Hippocampal formation (tissue), 2 donors: ENCODE measurements at places on chromosomes 3 and 15.

GRCh38 chr3:13708871-13709595 lies 160.1 kb downstream of the FBLN2 start:
- no peak for DNase-seq

DNA sequence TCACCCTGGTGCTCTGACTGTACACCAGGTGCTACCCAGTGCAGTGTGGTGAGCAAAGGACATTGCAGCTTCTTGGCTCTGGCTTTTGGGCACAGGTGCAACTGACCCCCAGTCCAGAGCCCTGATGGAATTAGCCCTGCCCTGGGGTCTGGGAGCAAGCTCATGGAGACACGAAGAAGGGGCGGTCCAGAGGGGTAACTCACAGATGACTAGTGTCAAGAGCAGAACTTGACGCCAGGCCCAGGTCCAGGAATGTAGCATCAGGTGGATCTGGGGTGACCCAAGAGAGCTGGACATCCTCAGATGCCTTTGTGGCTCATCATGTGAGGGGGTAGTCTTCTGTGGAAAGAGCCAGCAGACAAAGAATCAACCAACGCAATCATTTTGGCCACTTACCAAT lies 88.9 kb downstream of the ASB7 start:
- DNase-seq, result no peak

DNA sequence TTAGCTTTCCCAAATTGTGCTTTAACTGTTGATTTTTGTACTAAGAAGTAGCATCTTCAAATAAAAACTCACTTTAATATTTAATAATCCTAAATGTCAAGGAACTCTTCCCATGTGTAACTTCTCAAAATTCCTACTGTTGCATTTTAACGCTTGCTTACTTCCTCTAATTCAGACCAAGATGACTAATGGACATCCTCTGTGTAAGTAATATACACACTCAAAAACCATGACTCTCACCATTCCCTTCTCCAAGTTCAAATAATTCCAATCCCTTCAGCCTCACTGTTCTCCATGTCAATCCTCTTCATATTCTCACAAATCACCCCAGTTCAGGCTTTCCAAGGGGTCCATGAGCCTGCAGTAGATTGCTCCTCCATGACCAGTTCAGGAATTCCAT lies 13.0 kb downstream of the MRPL46 start:
- no peak for DNase-seq

DNA sequence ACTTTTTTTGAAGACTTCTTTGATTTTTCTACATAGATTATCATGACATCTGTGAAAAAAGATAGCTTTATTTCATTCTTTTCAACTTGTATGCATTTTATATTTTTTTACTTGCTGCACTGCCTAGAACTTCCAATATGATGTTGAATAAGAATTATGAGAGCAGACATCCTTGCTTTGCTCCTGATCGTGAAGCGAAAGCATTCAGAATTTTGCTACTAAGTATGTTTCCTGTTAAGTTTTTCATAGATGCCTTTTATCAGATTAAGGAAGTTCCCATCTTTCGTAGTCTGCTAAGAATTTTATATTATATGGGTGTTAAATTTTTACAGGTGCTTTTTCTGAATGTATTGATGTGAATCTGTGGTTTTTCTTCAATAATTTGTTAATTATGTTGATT lies 163.4 kb upstream of the GADL1 start:
- DNase-seq, result no peak

DNA sequence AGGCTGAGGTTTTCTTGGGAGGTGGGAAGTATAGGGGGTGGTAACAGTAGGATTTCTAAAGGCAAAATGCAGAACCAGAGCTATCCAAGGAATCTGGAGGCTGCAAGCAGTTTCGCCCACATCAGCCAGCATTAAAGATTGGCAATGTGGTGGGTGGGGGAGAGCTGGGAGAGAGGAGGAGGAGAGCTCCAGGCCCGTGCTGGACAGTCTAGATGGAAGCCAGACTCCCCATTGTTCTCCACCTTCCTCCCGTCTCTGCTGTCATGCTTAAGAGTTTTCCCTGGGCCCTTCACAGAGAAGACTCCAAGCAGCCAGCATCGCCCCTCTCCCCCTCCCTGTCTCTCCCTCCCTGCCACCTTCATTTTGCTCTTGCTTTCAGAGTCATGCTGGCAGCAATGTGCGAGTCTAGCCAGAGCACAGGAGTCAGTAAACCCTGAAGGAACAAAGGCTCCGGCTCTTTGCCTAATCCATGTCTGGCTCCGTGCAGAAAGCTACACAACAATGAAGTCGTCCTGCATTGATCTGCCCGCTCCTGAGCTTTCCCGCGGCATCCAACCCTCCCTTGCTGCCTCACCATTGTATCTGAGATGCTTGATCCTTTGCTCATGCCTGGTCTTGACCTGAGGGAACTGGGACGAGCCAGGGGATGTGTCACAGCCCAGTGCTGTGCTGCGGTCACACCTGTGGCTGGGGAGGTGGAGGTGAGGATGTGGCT lies 282.9 kb downstream of the NTRK3 start:
- DNase-seq, result no peak

- no peak for DNase-seq
These were observed 4.6 kb downstream of the ITGA11 start for GRCh38 chr15:68427366-68427765.

DNA sequence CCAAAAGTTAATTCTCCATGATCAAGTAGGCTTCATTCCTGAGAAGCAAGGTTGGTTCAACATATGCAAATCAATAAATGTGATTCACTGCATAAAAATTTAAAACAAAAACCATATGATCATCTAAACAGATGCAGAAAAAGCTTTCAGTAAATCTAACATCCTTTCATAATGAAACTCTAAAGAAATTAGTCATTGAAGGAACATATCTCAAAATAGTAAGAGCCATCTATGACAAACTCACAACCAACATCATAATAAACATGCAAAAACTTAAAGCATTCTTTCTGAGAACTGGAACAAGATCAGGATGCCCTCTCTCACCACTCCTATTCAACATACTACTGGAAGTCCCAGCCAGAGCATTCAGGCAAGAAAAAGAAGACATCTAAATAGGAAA lies 254.1 kb downstream of the AGBL1 start:
- DNase-seq, result no peak

DNA sequence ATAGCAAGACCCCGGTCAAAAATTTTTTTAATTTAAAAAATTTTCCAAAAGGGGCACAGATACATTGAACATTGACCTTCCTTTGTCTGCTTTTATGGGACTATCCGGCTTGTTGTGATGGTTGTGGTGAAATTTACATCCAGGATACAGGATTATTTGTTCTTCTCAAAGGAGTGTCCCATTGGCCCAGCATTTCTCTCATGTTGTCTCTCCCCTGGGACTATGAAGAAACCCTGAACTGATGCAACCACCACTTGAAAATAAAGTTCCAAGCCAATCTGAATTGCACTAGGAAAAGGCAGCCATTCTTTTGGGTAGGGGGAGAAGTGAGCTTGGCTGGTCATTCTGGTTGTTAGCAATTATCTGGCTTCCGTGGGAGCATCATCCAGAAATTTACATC lies 58.4 kb downstream of the PPARG start:
- no peak for DNase-seq

- DNase-seq, result no peak
These were observed 440.5 kb upstream of the ADAMTS9 start for GRCh38 chr3:65128346-65128745.

DNA sequence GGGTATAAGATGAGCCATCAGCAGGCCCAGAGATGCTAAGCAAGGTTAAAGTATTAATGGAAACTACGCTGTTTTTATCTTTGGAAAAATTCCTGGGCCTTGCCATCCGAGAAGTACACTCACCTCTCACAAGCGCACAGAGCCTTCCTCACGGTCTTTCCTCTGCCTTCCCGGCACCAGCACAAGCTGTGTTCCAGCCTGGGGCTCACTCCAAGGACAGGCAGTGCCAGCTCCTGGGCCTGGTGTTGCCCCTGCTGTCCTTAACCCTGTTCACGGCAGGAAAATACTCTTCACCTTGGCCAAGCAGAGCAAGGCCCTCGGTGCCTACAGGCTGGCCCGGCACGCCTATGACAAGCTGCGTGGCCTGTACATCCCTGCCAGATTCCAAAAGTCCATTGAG lies 14.3 kb upstream of the RHO start:
- no peak for DNase-seq

GRCh38 chr3:180600473-180600872 lies 1.5 kb upstream of the TTC14 start:
- DNase-seq, result no peak

DNA sequence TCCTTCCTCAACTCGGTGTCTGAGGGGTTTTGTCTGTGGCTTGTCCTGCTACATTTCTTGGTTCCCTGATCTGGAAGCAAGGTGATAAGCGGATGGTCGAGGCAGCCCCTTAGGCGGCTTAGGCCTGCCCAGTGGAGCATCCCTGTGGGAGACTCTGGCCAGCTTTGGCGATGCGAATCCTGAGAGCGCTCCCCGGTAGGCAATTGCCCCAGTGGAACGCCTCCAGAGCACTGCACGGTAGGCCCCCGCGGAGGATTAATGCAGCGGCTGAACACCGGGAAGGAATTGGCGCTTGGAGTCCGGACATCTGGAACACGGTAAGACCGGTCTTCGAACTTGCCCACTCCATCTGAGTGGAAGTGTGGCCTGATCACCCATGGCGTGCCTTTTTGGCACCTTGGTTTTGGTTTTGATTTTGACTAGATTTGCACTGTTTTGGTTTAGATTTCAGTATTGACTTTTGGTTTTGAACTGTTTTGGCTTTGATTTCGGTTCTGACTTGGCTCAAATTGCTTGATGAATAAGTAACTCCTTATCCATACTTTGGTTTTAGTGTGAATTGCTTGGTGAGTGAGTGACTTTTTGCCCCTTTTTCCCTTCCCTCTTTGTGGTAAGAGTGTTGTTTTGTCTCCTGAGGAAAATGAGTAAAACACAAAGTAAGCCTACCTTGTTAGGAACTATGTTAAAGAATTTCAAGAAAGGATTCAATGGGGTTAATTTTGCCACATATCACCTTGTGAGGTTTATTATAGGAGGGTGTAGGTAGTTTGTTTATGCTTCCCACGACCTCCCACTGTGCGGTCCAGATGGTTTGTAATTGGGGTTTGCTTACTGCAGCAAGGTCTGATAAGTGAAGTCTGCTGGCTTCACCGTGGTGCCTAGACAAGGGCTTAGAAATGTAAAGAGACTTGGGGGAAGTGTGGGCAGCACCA lies 27.1 kb upstream of the GPR156 start:
- DNase-seq, result no peak

DNA sequence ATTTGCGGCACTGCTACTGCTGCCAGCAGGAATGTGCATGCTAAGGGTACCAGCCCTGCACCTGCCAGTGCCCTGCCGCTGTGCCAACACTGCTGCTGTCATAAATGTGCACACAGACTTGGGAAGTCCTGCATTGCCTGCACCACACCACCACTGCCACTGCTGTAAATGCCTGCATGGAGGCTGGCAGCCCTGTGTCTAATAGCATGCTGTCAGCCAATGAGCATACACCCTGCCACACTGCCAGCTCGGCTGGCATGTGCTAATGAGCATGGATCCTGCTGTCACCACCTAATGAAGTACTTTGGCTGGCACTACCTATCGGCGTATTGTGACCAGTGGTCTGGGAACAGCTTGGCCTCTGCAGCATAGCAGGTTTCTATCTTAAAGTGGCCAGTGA lies 981.8 kb upstream of the GBE1 start:
- DNase-seq, result no peak
